Hematopoietic multipotent progenitor cell treated with erythropoietin and hydrocortisone succinate and interleukin-3 and kit ligand, for 6 days (in vitro differentiated cells): ENCODE measurements at places on chromosomes 13 and 19.
A peak's percentile ranks its signal among the peaks of the same experiment; 100 is the strongest.

DNA sequence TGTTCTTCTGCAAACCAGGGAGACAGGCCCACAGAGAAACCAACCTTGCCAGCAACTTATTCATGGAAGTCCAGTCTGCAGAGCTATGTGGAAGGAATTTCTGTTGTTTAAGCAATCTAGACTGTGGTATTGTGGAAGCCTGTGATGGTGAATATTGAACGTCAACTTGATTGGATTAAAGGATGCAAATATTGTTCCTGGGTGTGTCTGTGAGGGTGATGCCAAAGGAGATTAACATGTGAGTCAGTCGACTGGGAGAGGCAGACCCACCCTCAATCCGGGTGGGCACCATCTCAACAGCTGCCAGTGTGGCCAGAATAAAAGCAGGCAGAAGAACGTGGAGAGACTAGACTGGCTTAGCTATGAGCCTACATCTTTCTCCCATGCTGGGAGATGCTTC lies 606.0 kb downstream of the EFNB2 start:
- DNase-seq = no peak

- no peak for DNase-seq
Observed at GRCh38 chr19:41369769-41370168, 5.8 kb upstream of the B9D2 start.

GRCh38 chr13:23289917-23290357 lies 109.2 kb downstream of the SGCG start:
- DNase-seq = peak; percentile 9

DNA sequence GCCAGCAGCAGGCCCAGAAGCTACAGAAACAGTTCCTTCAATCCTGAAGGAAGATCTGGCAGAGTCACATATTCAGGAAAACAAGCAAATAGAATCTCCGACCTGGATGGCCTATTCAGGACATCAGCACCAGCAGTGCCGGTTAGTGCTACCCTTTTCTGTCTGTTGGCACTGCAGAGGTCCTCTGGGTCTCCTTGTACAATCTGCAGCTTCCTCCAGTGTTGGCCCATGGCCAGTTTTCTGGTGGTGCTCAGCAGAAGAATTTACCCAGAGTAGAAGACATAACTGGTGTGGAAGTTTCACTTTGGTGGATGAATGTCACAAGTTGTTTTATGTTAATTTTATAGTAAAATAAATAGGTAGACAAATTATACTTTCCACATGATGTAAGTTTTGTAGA lies 498.1 kb downstream of the COG6 start:
- DNase-seq = peak; percentile 13

GRCh38 chr13:74253161-74253560 lies 119.0 kb upstream of the KLF12 start:
- DNase-seq = no peak

GRCh38 chr13:45142440-45143345 lies 22.4 kb downstream of the GTF2F2 start:
- peak; percentile 74 for DNase-seq

GRCh38 chr19:34468409-34468808 lies 13.1 kb upstream of the WTIP start:
- DNase-seq = no peak

GRCh38 chr13:33107361-33107760 lies 91.1 kb downstream of the KL start:
- DNase-seq = no peak

DNA sequence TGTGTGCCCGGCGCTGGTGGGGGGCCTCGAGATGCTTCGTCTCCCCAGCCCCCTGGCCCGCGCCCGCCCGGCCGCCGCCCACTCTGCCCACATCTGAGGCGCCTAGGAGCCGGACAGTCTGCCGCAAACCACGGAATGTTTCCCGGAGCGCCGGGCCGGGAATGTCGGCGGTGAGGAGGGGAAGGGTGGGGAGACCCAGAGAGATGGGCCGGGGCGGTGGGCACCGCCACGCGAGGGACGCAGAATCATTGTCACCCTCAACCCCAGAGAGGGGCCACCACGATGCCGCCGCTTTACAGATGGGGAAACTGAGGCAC lies 46.1 kb upstream of the NFIC start:
- no peak for DNase-seq

GRCh38 chr13:96216543-96216942 lies 126.6 kb downstream of the HS6ST3 start:
- no peak for DNase-seq
